ENCODE measurements at places on chromosomes 12 and 14. TPM values are rescaled to one million over a fixed set of nuclear protein-coding genes. Genes with fewer than 3 reads are reported as not detected.

Gene FBRSL1
- 11.6 TPM for total RNA-seq

Gene TC2N
- total RNA-seq: 1.0 TPM

Gene RNASE3
- not detected for total RNA-seq

Gene SIX4
- 1.00 TPM for total RNA-seq

Gene TSHR
- not detected for total RNA-seq
